ENCODE measurements at places on chromosomes 2 and 18.

DNA sequence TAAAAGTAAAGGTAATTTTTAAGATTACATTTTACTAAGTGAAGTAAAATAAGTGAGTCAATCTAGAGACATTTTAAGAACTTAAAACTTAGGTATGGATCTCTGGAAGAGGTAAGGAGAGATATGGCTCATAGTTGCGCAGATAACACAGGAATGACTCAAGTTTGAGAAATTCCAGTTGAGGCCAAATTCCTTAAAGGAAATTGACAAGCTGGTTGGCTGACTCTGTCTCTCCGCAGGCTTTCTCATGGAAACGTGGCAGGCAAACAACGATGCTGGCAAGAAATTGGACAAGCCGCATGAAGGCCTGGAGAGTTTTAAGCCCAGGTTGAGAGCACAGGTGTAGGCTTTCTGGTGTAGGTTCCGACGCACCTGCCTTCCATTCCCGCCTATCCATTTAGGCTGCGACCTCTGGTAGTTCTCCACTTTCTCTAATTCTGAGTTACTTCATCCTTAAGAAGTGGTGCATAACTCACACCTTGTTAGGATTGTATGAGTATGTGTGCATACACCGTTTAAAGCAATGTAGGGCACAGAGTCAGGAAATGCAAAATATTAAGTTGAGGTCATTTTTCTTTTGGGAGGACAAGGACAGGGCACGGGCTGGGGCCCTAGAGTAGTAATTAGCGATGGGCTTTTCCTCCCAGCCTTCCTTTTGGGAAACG, 589 bp upstream of the DAW1 start:
- no peak for DNase-seq

DNA sequence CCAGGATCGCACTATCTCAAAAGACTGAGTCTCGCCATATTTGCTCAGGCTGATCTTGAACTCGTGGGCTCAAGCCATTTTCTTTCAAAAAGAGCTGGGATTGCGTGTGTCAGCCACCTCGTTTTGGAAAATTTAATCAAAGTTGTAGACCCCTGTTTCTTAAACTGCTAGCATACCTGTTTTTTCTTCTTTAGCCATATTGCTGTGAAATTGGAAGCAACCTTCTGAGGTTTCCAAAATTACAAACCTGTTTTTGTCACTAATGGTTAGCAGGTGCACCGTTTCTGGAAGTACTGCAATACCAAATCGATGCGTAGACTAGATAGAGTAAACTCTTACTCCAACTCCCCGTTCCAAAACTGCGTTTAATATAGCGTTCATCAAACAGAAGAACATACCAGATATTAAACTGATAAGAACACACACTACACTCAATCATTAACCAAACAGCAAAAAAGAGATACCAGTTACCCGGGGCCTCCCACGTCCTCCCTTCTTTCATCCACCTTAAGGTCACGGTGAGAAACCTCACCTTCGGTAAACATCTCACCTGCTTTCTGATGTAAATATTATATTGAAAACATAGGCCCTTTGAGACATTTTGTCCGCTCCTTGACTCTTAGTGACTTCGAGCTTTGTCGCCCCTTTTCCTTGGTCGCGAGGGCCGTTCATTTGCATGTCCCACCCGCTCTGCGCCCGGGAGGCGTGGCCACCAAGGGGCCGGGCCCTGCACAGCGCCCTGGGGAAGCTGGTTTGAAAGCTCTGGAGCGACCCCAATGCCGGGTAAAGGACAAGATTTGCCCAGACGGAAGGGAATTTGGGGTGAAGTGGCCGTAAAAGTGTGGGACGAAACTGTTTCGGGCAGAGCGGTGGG, at the start of gene RNU2-63P:
Gene RNU2-63P, minus strand, starts transcription at position 462 of the 874 bp plus-strand sequence.
- peak; percentile 78 for DNase-seq

- DNase-seq = no peak
Measured at GRCh38 chr2:221095356-221095755, 476.7 kb downstream of the EPHA4 start.

DNA sequence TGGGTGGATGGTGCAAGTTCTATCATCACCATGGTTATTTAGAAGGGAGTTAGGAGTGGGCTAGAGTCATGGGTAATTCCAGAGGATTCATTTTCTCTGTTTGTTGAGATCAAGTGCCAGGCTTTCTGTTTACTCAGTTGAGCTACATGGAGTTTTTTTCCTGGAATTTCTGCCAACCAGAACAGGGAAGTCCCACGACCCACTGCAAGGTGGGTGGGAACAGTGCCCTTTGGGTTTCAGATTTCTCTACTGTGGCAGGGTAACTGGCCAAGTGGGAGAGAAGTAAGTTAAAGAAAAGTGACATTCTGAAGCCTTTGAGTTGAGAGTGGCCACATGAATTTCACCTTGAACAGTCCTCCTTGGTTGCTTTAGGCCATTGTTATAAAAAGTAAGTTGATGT, 138.9 kb downstream of the SLC39A10 start:
- DNase-seq = no peak

DNA sequence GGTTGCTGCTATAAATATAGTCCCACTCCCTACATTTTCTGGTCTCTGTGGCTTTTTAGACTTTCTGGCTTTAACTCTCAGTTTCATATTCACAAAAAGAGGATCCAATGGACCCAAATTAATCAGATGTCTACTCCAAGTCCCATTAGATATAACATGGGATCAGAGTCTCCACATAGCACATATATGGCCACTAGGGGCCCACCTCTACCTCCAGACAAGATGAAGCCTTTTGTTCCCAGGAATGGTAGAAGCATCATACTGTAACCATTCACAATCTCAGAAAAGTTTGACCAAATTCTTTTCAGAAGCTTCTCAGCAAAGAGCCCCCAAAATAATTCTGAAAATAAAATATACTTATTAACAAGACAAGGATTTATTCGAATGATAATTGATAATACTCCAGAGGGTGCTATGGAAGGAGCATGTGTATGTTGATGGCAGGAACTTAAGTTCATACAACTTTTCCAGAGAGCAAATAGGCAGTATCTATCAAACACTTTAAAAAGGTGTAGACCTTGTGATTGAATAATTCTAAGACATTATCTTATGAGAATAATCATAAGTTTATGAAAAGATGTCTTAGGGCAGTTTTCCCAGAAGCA, 382.3 kb upstream of the CRIM1 start:
- DNase-seq = no peak

- DNase-seq = no peak
Measured at GRCh38 chr2:13035866-13036265, 319.1 kb downstream of the TRIB2 start.

GRCh38 chr2:48849770-48850169, 94.2 kb upstream of the LHCGR start:
- no peak for DNase-seq

DNA sequence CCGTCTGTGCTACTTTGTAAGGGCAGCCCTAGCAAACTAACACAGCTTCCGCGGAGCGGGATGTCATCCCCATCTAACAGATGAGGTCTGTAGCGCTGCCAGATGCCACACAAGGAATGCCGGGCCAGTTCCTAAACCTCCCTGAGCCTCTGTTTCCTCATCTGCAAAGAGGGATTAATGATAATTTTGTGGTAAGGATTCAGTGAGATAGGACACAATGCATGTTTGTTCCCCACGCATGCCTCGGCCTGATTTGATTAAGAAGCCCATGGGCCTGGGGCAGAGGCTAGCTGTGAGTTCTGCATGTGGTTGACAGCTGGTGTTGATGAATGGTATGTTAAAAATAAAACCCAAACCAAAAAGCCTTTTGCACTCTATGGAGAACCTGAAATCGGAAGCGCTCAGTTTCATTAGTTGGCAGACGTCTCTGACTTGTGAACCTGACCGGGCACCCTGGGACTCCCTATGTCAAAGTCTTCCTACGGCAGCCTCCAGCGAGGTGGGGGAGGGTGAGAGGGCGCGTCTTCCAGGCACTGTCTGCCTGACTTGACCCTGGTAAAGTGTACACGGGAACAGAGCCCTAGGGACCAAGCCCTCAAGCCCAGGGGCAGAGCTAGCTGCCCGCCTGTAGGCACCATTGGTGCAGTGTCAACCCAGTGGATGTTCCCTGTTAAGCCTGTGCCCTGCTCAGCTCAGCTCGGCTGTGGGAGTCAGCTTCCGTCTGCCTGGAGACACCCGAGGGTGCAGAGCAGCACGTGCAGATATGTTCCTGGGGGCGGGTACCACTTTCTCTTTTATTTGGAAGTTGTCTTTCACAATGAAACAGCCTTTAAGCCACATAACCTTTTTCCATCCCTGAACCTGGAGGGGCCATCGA, 14.8 kb upstream of the INHBB start:
- no peak for DNase-seq

GRCh38 chr2:198973181-198973580, 484.6 kb downstream of the SATB2 start:
- DNase-seq = no peak

GRCh38 chr2:30702694-30703093, 104.6 kb downstream of the CAPN13 start:
- DNase-seq = no peak

- no peak for DNase-seq
Measured at GRCh38 chr2:61218817-61219170, 56.8 kb downstream of the C2orf74 start.

All from C1 segment of cervical spinal cord (tissue), 14 donors.